SHP77 (cell line): ENCODE measurements at places on chromosomes 6 and 20.

DNA sequence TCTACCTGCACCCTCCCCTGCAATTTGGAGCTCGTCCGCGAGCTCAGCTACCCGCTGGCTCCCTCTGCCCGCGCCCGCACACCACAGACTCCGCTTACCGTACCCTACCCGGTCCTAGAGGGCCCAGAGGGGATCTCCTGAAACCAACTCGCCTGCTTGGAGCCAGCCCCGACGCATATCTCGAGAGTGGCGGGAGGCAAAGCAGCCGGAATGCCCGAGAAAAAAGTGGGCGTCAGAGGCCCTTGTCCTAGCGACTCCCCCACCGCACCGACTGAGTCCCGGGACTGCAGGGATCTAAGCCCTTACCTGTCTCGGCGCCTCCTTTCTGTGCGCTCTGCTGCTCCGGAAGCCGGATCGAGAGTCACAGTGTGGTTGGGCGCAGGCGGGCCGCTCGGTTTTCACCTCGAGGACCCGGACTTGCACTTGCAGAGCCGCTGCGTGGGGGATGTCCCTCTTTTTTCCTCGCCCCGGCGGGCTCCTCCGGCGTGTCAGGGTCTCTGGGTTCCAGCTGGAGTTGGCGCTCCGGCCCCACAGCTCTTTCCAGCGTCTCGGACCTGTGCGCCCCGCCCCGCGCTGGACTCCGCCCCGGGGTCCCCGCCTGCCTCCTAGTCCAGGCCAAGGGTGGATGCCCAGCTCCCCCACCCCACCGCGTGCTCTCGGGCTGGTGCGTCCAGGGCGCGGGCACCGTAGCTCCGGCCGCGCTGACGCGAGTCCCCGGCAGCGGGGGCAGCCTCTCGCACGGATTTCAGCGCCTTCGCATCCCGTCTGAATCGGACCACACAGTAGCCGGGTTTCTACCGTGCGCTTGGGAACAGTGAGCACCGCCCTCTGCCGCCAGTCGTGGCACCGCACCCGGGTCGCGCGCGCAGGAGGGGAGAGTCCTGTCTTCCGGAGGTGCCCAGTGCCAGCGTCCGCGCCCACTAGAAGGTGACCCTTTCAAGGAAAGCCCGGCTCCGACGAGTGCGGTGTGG, at the start of gene PROKR2:
Gene PROKR2 (minus strand): TSS at position 767 of the 971 bp plus-strand sequence. CDS start 2,585 bp downstream, outside the sequence.
- DNase-seq: no peak

DNA sequence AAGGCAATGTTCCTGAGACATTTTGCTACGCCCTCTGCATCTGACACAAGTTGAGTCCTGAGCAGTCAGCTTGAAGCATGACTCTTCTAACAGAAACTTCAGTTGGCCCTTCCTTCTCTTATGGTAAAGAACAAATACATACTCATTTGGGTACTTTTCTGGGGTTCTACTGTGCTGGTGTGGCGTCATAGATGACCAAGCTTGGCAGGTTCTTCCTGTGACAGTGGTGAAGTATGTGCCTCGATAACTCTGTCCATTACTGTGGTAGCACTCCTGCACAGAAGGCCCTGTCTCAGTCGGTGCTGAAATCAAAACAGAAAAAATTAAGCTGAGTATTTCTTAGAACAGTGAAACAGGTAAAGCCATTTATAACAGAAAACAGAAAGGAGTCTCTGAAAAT, 152.5 kb downstream of the SLC22A3 start:
- DNase-seq: no peak

GRCh38 chr6:111597291-111598086, 8.2 kb downstream of the TRAF3IP2 start:
- DNase-seq: no peak

GRCh38 chr20:12086359-12086758, 168.7 kb downstream of the BTBD3 start:
- DNase-seq: no peak

GRCh38 chr6:74826263-74826662, 379.6 kb downstream of the COL12A1 start:
- no peak for DNase-seq

- no peak for DNase-seq
Measured at GRCh38 chr6:68094070-68094469, 541.0 kb upstream of the ADGRB3 start.

- DNase-seq: no peak
Measured at GRCh38 chr20:2745936-2746635, 53.5 kb downstream of the EBF4 start.

GRCh38 chr6:169566319-169566718, 135.5 kb downstream of the WDR27 start:
- DNase-seq: no peak

DNA sequence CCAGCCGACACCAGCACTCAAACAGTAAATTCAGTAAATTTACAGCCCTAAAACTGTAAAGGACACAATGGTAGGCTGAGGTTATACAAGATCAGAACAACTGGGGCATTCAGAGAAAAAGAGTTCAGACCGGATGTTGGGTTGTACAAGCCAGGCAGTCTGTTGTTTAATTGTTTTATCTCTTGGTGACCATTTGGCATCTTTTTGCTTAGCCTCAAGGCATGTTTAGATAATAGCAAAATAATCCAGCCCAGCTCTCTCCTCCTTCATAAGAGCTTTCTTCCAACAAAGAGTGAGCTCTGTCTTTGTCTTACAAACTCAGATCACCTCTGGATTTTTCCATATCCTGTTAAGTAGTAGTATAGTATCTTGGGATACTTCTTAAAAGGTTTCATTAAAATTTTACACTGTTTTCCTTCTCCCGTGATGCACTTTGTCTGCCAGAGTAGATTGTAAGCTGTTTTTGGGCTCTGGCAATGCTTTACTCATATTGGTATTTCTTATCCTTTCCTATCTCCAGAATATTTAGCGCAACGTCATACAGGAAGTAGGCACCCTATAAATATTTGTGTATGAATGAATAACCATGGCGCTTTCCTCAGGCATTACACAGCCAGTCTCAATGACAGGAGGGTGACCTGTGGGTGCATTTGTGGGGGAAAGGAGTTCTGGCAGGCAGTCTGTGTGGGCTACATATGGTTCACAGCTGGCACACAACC, 35.6 kb upstream of the TRAM2 start:
- no peak for DNase-seq

- no peak for DNase-seq
Measured at GRCh38 chr20:48962976-48963771, 41.7 kb downstream of the ARFGEF2 start.

- DNase-seq: no peak
Measured at GRCh38 chr6:109939654-109940053, 38.5 kb upstream of the GPR6 start.
